Neural crest cell (in vitro differentiated cells): ENCODE measurements at places on chromosomes 7 and 10.

GRCh38 chr7:5683280-5683670 lies 98.2 kb downstream of the RNF216 start:
- DNase-seq: no peak

DNA sequence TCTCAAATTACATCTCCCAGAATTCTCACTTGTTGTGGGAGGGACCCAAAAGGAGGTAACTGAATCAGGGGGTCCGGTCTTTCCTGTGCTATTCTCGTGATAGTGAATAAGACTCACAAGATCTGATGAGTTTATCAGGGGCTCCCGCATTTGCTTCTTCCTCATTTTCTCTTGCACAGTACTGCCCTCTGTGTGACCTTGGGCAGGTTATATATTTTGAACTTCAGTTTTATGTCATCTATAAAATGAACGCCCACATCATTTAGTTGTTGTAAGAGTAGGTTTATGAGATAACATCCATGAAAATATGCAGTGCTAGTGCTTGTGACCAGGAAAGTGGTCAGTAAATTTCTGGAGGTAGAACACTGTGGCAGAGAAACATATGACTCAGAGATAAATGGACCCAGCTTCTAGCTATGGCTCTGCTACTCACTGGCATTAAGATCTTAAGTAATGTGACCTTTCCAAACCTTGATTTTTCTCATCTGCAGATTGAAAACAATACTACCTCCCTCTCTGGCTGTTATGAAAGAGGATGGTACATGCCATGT lies 44.3 kb downstream of the SCRN1 start:
- no peak for DNase-seq

DNA sequence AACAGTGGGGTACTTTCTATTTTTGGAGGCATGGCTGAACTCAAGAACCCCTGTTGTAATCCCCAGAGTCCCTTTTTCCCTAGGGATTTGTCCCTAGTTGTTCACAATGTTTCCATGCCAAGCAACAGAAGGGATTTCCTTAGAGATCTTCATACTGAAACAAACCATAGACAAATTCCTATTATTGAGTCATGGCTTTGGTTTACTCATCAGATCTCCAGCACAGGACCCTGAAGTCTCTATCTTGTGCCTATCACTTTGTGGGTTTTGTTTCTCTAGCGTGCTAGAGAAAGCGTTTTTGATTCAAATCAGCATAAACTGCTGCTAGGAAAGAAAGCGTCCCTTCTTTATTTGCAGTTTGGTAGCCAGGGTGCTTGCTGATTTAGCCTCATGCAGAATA lies 165.0 kb downstream of the BAMBI start:
- DNase-seq: no peak

DNA sequence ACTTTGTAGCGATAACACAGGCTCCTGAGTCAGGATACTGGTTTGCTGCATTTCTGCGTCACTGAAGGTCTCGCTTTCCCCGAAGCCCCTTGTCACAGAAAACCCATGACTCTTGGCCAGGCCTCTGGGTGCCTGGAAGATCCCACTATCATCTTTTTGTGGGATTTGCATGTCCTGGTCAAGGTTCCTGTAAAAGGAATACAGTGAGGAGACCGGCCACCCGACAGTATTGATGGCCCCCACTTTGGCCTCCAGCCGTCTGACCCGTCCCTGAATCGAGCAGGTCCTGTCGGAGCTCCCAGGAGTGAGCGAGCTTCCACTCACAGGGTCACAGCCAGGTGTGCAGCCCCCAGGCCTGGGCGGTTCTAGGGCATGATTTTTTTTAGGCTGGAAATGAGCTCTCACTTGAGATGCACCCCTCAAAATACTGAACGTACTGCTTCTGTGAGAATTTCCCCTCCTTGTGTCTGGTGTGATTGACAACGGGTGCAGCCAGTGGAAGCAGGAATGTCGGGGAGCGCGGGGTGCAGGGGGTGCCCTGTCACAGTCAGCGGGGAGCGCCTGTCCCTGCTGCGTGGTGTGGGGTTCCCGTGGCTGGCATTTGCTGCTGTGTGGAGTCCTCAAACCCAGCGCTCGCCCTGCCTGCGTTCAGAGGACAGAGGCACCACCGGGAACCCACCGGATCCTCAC lies 75.8 kb downstream of the DNAJB6 start:
- DNase-seq: no peak

GRCh38 chr10:5147255-5147980 lies 37.5 kb downstream of the AKR1C8 start:
- no peak for DNase-seq

DNA sequence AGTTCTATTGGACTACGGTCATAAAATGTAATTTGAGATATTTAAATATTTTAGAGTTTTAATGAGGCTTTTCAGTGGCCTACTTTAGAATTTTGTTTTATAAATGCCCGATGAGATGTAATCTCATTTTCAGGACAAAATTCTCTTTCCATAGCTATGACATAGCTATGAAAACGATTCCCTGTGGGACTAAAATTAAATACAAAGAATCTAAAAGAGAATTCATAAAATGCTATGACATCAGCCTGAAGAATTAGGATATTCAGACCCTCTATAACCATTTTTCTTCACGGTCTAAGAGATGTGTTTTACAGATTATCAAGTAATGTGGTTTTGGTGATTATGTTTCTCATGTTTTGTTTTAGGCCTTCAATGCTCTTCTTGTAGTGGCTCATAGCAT lies 48.2 kb upstream of the ODAD2 start:
- DNase-seq: no peak

DNA sequence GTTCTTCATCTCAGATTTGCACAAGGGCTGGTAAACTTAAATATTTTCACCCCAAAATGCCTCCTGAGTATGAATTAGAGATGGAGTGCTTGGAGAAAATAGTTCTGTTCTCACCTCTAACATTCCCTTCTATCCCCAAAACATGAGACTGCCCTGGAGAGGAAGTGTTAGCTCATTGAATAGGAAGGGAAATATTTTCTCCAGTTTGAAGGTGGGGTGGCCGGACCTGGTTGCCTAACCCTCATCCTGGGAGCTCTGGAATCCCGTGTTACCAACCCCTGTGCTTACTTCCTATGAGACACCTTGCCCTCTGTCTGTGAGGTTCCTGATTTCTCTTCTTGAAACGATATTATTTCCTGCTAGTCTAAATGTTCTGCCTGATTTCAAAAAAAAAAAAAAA lies 779 bp downstream of the IFIT2 start:
- no peak for DNase-seq

GRCh38 chr10:43130770-43131171 lies 7.5 kb upstream of the CSGALNACT2 start:
- DNase-seq: no peak

DNA sequence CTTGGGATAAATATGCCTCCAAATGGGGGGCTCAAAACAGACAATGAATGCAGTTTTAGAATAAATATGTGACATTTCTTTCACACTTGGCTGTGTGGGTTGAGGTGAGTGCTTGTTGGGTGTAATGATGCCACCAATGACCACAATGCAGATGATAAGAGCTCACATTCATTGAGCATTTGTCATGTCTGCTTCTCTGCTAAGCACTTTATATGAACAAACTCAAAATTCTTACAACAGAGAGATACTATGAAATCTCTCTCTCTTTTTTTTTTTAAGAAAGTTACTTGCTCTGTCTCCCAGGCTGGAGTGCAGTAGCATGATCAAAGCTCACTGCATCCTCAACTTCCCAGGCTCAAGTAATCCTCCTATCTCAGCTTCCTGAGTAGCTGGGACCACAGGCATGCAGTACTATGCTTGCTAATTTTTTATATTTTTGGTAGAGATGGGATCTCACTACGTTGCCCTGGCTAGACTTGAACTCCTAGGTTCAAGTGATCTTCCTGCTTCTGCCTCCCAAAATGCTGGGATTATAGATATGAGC lies 185.4 kb downstream of the JCAD start:
- DNase-seq: no peak

DNA sequence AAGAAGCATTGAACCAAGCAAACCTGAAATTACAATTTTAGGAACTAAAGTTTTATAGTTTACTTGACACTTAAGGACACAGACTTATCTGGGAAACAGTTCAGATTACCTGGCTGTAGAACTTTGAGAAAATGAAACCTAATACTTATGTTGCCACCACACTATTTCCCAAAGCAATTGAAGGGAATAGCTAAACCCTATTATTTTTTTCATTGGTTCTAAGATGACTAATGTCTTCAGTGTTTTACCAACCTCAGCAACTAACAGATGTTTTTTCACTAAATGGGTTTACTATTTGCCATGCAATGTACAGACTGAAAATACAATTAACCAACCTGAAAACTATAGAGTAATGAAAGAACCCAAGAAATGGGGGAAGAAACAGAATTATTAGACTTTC lies 689.6 kb downstream of the SORCS1 start:
- DNase-seq: no peak

GRCh38 chr10:43260117-43260761 lies 6.6 kb downstream of the RASGEF1A start:
- DNase-seq: no peak

DNA sequence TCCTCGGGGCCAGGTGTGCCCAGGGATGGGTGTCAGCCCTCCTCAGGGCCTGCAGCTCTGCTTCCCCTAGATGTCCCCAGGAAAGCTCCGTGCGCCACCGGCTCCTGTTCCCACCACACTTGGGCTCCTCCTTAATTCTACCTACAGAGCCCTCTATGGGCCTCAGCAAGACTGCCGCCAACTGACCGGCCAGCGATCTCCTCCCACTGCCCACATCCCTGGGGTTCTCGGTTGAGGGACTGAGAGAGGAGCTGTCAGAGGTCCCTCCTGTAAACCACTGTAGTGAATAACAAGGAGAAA lies 5.3 kb upstream of the LDB3 start:
- no peak for DNase-seq

GRCh38 chr7:50205011-50205410 lies 99.5 kb upstream of the IKZF1 start:
- DNase-seq: no peak

GRCh38 chr7:137563981-137564380 lies 220.4 kb upstream of the PTN start:
- no peak for DNase-seq

DNA sequence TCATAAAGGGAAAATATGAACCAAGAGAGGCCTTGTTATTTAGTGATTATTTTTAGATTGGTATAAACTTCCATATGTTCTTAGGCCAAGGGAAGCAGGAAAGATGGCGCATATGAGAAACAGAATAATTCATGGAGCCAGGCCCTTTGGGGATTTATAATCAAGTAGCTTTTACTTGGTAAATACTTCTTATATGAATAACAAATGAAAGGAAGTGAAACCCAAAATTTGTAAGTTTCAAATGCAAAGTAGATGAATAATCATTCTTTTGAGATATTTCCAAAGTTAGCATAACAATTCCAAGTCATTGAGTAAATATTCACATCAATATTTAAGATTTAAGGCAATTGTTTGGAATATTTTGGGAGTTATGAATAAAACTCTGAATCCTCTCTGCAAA lies 13.9 kb upstream of the OPTN start:
- no peak for DNase-seq

DNA sequence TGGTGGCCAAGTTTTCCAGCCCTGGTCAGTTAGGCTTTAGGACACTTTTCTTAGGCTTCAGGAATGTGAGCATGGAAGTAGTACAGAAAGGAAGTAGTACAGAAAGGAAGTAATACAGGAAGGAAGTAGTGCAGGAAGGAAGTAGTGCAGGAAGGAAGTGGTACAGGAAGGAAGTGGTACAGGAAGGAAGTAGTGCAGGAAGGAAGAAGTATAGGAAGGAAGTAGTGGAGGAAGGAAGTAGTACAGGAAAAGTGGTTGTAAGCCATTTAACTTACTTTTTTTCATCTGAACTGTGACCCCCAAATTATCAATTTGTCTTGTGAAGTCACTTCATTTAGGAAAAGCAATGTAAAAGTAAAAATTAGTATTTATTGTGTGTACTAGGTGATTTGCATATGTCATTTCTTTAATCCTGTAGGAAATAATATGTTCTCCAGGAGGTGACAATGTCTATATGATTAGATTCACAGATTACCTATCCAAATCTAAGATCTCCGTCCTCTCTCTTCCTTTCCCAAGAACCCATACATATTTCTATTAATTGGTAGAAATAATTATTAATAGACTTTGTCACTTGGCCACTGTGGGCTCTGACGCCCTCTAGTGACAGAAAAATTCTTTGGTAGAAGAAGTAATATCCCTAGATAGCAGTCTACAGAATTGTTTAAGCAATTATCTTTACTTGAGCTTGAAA lies 3.9 kb upstream of the FAS start:
- no peak for DNase-seq

DNA sequence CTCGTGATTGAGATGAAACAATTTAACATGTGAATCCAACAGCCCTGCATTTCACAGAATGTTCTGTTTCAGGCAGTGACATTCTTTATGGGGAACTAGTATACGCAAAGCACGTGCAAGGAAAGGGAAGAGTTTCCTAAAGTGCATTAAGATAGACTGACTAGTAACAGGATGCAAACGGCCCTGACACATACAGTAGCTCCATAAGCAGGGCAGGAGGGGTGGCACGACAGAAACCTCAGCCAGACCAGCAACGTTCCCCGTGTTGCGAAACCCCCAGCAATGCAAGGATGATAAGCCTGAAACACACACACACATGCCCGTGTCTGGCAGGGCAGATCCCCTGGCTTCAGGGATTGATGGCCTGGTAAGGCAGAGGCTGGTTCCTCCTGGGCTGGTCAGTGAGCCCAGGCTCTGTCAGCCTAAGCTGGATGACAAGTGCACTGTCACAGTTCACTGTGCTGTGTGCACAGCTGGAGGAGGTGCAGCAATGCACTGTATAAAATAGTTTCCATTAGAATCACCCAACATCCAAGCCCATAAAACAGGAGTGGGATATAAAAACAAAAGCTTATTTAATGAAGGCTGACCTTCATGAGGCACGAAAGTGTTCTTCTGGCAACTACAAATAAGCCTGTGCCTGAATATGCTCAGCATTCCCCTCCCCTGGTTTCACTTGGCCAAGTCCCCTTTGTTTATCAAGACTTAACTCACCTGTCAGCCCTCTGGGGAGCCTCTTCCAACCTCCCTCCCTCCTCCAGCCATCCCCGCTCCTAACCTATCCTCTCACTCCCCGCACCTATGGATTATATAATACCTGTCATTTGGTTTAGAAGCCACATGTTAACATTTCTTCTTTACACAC lies 88.8 kb downstream of the GSAP start:
- no peak for DNase-seq

GRCh38 chr7:139702811-139703486 lies 74.8 kb downstream of the HIPK2 start:
- no peak for DNase-seq

GRCh38 chr10:24912215-24912614 lies 40.2 kb downstream of the PRTFDC1 start:
- no peak for DNase-seq
